ENCODE measurements at places on chromosomes 16 and 17.

- DNase-seq, result no peak
These were observed 36.6 kb downstream of the ARHGAP23 start for GRCh38 chr17:38464723-38465390.

- DNase-seq, result no peak
These were observed 219.9 kb upstream of the CIBAR2 start for GRCh38 chr16:85332175-85332574.

DNA sequence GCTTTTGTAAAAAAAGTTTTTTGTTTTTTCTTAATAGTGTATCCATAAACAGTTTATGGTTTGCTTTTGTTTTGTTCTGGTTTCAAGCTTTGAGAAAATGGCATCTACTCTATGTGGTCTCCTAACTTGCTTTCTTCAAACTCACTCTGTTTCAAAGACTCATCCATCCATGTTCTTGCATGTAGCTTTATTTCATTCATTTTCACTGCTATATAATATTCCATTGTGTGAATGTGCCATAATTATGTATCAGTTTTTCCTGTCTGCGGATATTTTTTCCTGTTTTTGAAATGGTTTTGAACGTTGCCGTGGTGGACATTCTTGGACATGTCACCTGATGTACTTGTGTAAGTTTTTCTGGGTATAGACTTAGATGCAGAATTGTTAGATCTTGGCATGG is 39.1 kb downstream of the MGAT5B start:
- DNase-seq, result no peak

DNA sequence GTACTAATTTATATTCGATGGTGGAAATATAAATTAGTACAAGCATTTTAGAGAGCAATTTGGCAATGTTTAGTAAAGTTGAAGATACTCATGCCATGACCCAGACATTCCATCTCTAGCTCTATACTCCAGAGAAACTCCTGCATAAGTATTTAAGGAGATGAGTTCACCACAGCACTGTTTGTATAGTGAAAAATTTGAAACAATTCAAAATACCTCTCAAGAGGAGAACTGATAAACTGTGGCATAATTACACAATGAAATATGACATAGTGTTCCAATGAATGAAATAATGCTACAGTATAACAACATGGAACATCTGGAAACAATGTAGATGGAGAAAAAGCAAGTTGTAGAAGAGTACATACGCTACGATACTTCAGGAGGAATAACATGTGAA is 48.6 kb upstream of the IRX3 start:
- no peak for DNase-seq

DNA sequence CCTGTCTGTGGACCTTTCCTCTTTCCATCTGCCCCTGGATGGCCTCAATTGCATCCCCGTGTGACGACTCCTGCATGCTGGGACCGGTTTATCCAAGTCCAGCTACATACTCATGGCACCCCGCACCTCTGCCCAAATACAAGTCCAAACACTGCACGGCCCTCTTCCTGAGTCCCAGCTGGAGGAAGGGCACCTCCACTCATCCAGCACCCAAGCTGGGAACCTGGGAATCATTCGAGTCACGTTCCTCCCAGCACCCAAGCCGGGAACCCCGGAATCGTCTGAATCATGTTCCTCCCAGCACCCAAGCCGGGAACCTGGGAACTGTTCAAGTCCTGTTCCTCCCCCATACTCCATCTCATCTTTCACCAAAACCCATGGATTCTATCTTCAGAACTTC is 10.2 kb downstream of the TRARG1 start:
- no peak for DNase-seq

- no peak for DNase-seq
These were observed 9.8 kb downstream of the SLFN5 start for GRCh38 chr17:35252651-35253050.

DNA sequence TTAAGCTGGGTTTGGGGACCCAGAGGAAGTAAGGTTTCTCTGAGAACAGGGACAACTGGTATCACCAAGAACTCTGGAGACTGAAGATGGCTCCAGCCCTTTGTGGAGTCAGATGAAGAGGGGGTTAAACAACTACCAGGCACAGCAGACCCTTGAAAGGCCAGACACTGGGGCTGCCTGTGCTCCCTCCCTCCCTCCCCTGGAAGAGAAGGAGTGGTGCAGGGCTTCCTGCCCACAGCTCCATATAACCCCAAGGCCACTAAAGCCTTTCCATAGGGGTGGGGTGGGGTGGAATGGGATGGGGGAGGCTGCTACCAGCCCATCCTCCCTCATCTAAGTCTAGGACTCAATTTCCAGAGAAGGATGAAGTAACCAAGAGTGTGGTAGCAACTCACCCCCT is 66.7 kb downstream of the CCDC182 start:
- DNase-seq, result no peak

DNA sequence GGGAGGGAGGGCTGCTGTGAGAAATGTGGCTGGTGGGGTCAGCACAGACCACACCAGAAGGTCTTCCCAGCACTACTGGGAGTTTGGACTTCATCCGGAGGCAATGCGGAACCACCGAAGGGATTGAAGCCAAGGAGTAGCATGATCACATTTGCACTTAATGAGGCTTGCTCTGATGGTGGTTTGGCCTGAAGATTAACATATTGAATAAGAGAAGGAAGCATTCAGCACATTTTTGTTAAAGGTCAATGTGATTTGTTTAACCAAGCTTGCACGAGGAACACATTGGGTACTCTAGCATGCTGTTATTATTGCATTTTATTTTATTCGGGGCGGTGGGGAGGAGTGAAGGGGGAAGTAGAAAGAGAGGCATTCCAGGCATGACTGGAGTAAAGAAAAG is 378.6 kb downstream of the UTP18 start:
- DNase-seq, result no peak

GRCh38 chr16:83393196-83393981 is 414.4 kb upstream of the HSBP1 start:
- no peak for DNase-seq

- DNase-seq, result no peak
These were observed 239.0 kb downstream of the SOX9 start for GRCh38 chr17:72359811-72360210.

DNA sequence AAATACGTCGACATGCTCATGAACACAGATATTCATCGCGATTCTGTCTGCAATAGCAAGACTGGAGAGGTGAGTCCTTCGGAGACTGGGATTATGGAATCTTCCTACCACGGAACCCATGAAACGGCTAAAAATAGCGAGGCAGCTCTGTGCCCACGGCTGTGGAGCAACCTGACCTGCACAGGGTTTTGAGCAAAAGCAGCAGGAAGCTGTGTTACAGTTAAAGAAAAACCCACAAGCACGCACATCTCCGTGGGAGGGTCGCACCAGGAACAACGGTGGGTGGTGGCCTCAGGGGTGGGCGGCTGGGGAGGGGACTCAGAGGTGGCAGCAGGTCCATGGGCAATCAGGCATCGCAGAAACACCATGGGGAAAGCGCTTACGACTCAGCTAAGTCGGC is 24.8 kb downstream of the SLC38A10 start:
- no peak for DNase-seq

GRCh38 chr17:43396491-43397060 is 2.2 kb upstream of the ARL4D start:
- DNase-seq, result no peak

GRCh38 chr17:31452561-31453110 is 61.2 kb downstream of the RAB11FIP4 start:
- DNase-seq, result no peak

GRCh38 chr16:73025151-73025855 is 22.6 kb downstream of the ZFHX3 start:
- DNase-seq, result no peak

- peak; percentile 71 for DNase-seq
These were observed 639 bp downstream of the MIF4GD start for GRCh38 chr17:75270218-75270965.

DNA sequence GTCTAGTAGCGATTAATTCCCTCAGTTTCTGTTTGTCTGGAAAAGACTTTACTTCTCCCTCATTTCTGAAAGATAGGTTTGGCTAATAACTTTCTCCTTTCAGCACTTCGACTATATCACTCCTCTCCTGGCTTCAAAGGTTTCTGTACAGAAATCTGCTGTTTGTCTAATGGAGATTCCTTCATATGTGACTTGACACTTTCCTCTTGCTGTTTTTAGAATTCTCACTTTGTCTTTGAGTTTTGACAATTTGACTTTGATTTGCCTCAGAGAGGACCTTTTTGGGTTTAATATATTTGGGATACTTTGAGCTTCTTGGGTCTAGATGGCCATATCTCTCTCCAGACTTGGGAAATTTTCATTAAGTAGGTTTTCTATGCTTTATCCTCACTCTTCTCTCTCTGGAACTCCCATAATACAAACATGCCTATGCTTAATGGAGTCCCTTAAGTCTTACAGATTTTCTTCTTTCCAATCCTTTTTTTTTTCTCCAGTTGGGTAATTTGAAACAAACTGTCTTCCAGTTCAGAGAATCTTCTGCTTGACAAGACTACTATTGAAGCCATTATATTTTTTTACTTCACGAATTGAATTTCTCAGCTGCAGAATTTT is 7.8 kb upstream of the PRSS21 start:
- no peak for DNase-seq

- DNase-seq, result no peak
These were observed 5.7 kb downstream of the KRT33B start for GRCh38 chr17:41363881-41364280.

GRCh38 chr16:576197-576822 is 6.5 kb downstream of the PIGQ start:
- DNase-seq, result no peak

DNA sequence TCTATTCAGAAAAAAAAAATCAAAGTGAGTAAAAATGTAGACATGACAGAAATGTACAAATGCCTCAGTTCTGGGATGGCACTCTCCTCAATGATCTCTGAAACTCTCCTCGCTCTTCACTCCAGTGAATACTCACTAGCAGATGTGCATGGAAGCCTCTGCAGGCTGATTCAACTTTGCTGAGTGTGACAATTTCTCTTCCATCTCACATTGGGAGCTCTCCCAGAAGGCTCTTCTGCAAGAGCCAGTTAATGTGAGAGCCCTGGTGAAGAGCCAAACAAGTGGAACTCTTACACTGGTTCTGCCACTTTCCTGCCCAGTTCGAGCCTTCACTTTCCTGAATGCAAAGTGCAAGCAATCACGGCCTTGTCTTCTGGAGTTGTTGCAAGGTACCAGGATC is 147.1 kb upstream of the IRX6 start:
- no peak for DNase-seq

DNA sequence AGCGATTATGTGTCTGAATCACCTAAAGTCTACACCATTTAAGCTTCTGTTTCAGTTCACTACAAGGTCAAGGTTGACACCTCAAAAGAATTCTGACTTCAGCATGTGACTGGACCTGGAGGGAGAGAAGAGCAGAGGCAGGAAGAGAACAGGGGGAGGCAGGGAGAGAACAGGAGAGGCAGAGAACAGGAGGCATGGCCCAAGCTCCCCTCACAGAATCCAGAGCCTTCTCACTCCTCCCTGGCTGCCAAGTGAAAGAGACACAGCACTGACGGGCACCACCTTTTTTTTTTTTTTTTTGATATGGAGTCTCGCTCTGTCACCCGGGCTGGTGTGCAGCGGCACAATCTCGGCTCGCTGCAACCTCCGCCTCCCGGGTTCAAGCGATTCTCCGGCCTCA is 11.4 kb downstream of the GGA2 start:
- no peak for DNase-seq

- no peak for DNase-seq
These were observed 23.0 kb downstream of the DNAH2 start for GRCh38 chr17:7740481-7741001.

- peak; percentile 95 for DNase-seq
These were observed 1.5 kb upstream of the ESRP2 start for GRCh38 chr16:68237243-68238028.

DNA sequence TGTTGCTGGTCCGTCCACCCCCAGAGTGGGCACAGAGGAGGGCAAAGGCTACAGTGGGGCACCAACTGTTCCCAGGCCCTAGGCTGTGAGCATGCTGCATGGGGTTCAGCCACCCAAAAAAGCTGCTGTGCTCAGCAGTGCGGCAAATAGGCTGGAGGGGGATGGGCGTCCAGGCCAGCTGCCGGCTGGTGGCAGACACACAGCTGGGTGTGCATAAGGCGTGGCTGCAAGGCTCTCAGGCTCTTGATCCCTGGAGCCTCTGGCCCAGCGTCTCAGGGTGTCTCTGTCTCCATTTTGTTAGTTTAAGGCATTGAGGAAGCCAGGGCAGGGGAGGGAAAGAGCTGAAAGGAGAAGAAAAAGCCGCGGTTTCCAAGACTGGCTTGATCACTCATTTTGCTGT is 8.8 kb downstream of the RPL19 start:
- no peak for DNase-seq

- DNase-seq, result no peak
These were observed 23.0 kb upstream of the SMG8 start for GRCh38 chr17:59186850-59187249.

- no peak for DNase-seq
These were observed 69.7 kb upstream of the CHMP6 start for GRCh38 chr17:80921741-80922579.

GRCh38 chr17:77862890-77863813 is 95.4 kb upstream of the TNRC6C start:
- DNase-seq, result no peak

GRCh38 chr17:381516-381915 is 28.9 kb upstream of the RPH3AL start:
- no peak for DNase-seq

DNA sequence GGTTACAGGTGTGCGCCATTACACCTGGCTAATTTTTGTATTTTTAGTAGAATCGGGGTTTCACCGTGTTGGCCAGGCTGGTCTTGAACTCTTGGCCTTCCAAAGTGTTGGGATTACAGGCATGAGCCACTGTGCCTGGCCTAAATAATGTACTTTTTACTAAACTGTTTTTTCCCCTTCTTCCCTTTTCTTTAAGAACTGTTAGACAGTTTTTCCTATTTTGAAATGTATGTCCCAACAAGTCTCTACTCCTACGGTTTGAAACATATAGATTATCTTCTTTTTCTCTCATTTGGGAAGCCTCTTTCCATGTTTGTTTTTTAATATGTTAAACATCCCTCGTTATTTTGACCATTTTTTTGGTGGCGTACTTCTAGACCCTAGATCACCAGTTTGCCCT is 9.6 kb downstream of the UTP18 start:
- DNase-seq, result no peak

GRCh38 chr16:19419698-19420075 is 2.0 kb downstream of the TMC5 start:
- DNase-seq, result no peak

DNA sequence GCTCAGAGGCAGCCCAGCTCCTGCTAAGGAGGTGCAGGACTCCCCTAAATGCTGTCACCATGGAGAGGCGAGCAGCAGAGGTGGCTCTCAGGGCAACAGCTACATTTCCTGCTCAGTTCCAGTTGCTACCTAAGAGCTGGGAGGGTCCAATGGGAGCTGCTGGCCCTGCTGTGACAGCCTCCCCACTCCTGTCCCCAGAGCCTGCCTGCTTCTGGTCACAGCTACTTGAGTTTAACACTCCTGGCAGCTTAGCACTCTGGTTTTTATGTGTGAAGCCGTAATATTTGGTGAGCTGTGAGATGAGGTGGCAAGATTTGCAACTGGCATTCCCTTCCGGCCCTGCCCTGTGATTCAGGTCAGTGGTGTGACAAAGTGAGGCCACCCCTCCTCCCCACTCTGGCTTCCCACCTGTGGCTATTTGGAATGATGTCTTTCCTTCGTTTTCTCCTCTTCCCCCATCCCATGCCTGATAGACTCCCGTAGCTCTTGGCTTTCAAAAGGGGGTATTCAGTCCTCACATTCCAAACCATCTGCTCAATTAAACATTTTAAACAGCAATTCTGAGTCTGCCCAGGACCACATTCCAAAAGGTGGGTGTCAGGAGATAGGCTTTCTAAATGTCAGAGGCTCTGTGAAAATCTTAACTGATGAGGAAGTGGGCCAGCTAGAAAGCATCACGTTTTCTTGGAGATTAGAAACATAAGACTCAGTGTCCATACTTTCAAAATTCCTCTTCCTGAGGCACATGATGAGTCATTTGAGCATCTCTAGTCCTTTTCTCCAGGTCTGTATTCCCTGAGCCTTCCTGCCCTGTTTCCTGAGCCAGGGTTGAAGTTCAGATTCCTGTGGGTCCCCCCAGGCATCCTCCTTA is 42.6 kb upstream of the SKAP1 start:
- no peak for DNase-seq
